ENCODE measurements at places on chromosomes 11 and 22. TPM values are rescaled to one million over a fixed set of nuclear protein-coding genes. Genes with fewer than 3 reads are reported as not detected.

- no peak for DNase-seq
These were observed 69.9 kb downstream of the PTPRJ start for GRCh38 chr11:48050304-48050703.

DNA sequence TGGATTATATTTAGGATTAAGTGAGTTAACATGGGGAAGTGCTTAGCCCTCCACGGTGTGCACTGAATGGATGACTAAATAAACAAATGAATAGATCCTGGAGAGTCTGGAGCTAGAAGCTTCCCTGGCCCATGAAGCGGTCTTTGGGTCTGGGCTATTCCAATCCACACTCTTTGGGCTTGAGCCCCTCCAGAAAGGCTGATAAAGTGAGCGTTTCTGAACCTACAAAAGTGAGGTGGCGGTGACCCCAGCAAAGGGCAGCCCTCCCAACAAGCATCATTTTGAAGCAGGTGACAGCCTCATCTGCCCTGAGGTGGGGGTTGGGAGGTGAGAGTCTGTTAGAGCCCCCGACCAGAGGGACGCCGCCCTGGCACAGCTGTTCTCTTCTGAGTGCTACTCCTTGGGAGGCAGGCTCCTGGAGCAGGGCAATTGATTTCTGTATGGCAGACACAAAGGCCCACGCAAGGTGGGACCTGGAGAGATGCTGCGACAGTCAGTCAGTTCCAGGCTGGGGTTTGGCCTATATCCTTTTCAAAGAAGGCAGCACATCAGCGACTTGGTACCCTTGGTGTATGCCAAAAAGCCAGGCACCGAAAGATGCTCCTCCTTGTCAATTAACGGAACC lies 157.8 kb downstream of the CACNA1I start:
- no peak for DNase-seq

GRCh38 chr22:49018601-49019000 lies 809.1 kb downstream of the BRD1 start:
- no peak for DNase-seq

DNA sequence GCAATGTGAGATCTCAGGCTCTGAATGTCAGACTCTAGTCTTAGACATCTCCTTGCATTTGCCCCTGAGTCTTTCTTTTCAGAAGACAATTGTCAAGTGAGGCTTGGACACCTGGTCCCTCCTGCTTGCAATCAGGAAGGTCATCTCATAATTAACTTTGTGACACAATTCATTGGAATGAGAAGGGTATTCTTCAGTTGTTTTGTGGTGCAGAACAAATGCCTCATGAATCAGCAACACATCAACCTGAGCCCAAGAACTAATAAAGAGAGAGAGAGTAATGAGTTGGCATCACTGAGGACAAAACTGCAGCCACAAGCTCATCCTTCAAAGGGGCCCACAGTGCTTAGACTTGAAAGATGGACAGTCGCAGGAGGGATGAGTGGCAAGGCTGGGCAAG lies 375.8 kb downstream of the INSC start:
- no peak for DNase-seq

Gene PNPLA3
- total RNA-seq, result 0.60 TPM

DNA sequence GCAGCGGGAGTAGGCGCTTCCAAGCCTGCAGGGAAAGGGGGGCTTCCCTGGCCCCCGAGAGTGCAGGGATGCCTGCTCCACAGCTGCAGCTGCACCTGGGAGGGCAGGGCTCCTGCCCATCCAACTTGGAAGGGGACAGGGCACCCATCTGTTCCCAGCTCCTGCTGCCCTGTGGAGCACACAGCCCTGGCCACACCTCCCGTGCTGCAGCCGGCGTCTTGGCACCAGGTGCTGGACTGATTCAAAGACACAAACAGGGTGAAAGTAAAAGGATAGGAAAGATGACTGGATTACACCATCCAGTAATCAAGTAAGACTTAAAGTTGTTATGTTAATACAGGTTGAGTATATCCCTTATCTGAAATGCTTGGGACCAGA lies 14.8 kb downstream of the NPAT start:
- no peak for DNase-seq

Gene FXYD6
- 0.22 TPM for total RNA-seq

Gene MS4A6A
- total RNA-seq, result not detected

- no peak for DNase-seq
These were observed 92.0 kb upstream of the KCNQ1OT1 start for GRCh38 chr11:2791521-2792380.

DNA sequence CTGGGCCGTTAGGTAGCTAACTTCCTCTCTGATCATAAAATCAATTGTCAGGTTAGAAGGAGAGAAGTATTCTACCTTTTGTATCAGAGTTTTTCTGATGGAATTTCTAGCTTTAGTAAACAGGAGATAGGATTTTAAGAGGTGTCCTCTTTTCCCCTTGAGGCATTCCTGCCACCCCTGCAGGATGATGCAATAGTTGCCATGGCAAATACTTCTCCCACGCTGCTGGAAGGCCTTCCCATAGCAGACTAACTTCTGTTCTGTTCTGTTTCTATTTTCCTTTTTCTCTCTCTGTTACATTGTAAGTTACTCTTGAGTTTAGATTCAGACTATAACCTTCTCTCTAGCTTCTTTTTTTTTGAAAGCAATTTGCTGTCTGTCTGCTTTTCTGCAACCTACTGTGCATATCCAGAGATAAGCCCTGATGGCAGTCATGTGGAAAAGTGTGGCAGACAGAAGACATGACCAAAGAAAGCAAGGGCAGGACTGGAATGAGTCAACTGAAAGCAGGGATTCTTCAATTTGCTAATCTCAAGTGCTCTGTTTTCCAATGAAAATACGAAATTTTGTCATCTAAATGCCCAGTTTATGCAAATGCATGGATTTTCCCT lies 679.1 kb downstream of the DLG2 start:
- no peak for DNase-seq

All from lung microvascular endothelial cell (primary cell).